Mammary epithelial cell (primary cell): ENCODE measurements at places on chromosomes 7 and 10. TPM values are rescaled to one million over a fixed set of nuclear protein-coding genes. Genes with fewer than 3 reads are reported as not detected.
A peak's percentile ranks its signal among the peaks of the same experiment; 100 is the strongest.

DNA sequence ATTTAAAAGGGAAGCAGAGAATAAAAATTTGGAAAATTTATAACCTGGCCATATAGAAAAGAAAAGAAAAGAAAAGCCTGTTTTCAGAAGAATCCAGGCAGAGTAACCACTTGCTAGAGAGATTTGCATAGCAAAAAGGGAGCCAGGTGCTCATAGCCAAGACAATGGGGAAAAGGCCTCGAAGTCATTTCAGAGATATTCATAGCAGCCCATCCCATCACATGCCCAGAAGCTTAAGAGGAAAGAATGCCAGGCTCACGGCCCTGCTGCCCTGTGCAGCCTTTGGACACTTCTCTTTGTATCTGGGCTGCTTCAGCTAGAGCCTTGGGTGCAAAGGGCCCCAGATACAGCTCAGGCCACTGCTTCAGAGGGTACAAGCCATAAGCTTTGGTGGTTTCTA lies 159.8 kb downstream of the CCDC7 start:
- DNase-seq, result no peak

- no peak for DNase-seq
Measured at GRCh38 chr10:124697837-124698544, 46.2 kb downstream of the FAM53B start.

- DNase-seq, result peak; percentile 96
Measured at GRCh38 chr7:46291050-46291438, 370.0 kb upstream of the IGFBP3 start.

Gene AKR1B1
- 128 and 137 TPM in 2 replicates for total RNA-seq
